ENCODE measurements at places on chromosomes 11 and 22.
A peak's percentile ranks its signal among the peaks of the same experiment; 100 is the strongest.

DNA sequence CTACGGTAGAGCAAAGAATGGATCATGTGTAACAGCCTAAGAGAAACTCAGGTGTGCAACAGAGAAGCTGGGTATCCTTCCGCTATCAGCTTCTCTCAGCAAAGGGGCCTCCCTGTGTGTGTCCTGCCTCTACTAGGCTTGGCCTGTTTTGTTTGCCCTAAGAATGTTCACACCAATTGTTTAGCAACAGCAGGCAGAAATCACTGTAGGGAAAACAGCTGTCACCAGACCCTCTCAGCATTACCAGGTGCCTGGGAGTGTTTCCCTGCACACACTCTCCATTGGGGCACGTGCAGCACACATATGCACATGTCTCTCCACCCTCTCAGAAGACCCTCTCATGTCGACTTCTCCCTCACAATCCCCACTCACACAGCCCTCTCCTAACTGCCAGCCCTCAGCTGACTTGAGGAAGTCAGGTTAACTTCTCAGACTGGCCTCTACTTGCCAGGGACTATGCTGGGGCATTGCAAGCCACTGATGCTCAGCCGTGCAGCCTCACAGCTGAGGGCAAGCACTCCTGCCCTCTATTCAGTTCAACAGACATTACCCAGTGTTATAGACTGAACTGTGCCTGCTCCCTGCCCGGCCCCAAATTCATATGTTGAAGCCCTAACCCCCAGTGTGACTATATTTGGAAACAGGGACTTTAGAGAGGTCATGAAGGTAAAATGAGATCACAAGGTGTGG lies 97.6 kb downstream of the TRIM29 start:
- no peak for DNase-seq

- no peak for DNase-seq
These were observed 64.5 kb upstream of the LARGE1 start for GRCh38 chr22:33984656-33985285.

GRCh38 chr11:75078233-75078632 lies 18.4 kb downstream of the OR2AT4 start:
- DNase-seq: no peak

- DNase-seq: peak; percentile 81
These were observed 728 bp downstream of the FANCF start for GRCh38 chr11:22624742-22625447.

GRCh38 chr11:30314625-30315024 lies 8.3 kb upstream of the ARL14EP start:
- DNase-seq: no peak

DNA sequence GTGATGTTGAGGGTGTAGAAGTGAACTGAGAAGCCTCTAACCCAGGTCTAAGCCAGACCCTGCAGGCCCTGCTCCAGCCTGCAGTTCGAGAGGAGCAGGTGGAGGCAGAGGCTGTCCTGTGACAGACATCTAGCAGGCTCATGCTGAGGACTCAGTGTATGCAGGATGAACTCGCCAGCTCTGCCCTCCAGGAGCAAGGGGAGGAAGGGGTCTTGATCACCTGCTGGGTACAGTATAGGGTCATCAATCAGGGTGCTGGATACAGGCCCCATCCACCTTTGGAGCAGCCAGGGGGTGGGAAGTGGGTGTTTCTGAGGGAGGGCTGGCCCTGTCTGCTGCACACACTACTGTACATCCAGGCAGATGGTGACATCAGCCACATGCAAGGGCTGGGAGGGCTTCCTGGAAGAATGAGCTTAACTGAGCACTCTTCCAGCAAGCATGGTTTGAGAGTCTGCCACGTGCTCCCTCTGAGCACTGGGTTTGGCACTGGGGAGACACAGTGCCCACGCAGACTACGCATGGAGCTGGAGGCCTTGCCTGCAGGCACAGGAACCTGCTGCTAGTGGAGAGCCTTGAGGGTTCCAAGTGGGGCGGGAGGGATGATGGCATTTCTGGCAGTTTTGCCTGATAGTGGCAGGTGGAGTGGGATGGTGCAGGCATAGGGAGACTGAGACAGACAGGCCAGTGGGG lies 9.2 kb downstream of the MAPK8IP1 start:
- no peak for DNase-seq

GRCh38 chr11:70244698-70245097 lies 25.8 kb upstream of the PPFIA1 start:
- no peak for DNase-seq

DNA sequence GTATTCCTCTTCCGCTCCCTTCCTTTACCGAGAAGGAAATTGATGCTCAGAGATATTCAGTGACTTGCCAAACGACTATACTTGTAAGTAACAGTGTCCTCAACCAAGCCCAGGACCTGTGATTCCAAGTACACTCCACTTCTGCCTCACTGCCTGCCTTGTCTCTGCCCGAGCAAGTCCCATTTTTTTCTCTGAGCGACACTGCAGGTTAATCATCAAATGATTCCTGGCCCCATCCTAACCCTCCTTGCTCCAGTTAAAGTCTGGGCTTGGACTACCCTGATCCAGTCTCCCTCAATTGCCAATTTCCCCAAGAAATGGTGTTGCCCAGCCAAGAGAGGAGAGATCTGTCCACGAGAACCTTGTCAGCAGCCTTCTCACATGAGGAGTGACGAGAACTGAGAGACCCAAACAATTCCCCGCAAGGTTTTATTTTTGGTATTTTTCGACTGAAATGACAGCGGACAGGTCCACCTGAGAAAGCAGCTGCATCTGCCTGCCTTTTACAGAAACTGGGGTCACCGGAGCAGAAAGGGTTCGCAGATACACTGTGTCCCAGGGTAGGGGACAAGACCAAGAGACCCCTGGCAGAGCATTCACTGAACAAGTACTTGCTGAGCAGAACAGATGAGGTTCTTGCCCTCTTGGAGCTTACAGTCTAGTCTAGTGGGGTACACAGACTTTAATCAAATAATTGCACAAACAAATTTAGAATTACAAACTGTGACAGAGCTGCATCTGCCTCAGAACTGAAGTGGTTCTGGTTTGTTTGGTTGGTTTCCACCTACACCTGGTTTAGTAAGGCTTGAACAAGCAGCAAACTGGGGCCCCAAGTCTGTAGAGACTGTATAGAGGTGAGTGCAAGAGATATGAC lies 11.4 kb downstream of the POU2AF1 start:
- DNase-seq: no peak

DNA sequence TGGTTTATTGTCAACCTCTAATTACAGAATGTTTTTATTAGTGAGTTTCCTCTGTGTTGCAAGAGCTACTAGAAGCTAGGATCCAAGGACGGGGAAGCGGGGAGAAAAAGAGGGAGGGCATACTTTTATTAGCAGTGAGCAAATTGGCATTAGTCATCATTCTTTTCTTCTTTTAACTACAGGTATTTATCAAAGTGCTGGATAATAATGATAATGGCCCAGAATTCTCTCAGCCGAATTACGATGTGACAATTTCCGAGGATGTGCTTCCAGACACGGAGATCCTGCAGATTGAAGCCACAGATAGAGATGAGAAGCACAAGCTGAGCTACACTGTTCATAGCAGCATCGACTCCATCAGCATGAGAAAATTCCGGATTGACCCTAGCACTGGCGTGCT lies 179.7 kb upstream of the MTNR1B start:
- DNase-seq: no peak

- peak; percentile 44 for DNase-seq
These were observed 765 bp downstream of the RCOR2 start for GRCh38 chr11:63915961-63916836.

GRCh38 chr11:104694259-104695064 lies 203.8 kb downstream of the CASP12 start:
- DNase-seq: no peak

GRCh38 chr11:119580081-119580480 lies 148.9 kb downstream of the NECTIN1 start:
- DNase-seq: no peak

DNA sequence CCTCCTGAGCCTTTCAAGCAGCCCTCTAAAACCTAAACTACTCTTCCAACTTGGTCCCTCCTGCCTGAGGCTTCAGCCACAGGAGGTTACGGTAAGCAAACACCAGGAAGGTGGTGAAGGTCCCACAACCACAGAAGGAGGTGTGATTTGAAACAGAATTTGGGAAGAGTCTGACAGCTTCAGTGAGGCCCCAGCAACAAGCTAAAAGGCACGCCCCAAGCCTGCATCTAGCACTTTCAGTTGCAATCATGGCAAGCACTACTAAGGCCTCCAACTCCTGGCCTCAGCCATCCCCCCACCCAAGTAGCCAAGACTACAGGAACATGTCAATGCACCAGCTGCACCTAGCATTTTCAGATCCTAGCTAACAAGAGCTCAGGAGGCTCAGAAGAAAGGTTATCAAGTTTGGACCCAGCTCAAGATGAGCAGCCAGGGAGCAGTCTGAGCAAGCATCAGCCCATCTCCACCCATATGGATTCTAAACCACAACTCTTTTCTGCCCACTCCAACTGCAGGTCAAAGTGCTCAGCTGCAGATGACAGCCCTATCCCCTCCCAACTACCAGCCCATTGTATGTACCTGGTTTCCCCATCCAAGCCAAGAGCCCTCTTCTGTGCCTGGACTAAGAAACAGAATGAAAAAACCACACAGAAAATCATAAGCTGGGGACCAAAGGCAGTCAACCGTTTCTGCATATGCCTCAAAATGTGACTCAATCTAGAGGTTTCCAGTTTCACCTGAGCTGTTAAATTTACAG lies 10.4 kb upstream of the AHNAK start:
- DNase-seq: peak; percentile 84

- DNase-seq: no peak
These were observed 82.9 kb downstream of the MYO18B start for GRCh38 chr22:25824828-25825423.

- no peak for DNase-seq
These were observed 11.3 kb upstream of the MTMR3 start for GRCh38 chr22:29871684-29872083.

DNA sequence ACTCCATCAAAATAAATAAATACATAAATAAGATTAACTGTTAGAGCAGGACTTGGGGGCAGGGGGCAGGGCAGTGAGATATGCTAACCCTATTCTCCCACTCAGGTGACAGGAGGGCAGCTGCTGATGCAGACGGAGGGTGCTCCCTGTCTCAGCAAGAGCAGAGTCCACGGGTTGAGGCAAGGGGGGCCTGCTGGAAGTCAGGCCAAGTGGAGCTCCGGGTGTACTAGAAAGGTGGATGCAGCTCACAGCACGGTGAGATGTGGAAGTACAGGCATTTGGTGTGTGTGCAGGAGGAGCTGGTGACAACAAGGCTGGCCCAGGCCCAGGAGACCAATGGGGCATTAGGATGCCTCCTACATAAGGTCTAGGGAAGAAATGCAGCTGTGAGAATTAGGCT lies 467.3 kb upstream of the B3GAT1 start:
- DNase-seq: no peak

DNA sequence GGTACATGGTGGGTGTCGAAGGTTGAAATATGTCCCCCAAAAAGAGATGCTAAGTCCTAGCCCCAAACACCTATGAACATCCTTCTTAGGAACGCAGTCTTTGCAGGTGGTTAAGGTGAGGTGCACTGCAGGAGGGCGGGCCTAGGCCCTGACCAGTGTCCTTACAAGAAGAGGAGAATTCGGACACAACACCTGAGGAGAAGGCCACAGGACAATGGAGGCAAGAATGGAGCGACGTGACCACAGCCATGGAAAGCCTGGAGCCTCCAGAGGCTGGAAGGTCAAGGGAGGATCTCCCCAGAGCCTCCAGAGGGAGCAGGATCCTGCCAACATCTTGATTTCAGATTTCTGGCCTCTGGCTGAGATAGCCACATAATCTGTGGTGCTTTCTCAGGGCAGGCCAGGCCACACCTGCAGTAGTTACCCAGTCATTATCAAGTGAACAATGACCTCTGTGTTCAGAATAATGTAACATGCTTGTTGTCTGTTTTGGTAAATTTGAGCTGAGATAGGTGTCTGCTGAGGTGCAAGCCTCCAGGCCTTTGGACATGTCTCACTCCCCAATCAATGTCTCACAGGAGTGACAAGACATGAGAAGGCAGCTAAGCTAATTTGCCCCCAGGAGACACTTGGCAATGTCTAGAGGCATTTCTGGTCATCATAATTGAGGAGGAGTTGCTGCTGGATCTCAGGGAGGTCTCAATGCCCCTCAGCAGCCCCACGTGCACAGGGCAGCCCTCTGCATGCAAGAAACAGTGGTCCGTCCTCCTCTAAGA lies 498.9 kb downstream of the BRD1 start:
- no peak for DNase-seq

GRCh38 chr11:74024261-74025029 lies 15.6 kb upstream of the UCP3 start:
- no peak for DNase-seq

DNA sequence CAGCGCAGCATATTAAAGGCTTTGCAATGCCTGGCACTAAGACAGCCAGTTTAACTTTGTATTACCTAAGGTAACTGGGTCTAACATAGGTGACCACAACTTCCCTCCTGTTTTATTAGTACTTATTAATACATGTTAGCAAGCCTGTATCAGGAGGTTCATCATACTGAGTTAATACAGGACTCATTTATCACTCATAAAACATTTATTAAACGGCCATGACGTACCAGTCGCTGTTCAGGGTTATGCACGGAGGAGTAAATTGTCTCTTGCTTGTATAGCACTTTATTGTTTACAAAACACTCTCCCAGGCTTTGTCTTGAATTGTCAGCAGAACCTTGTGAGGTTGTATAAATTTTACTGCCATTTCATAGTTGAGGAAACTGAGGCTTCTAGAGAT lies 55.7 kb downstream of the TEAD1 start:
- DNase-seq: no peak

DNA sequence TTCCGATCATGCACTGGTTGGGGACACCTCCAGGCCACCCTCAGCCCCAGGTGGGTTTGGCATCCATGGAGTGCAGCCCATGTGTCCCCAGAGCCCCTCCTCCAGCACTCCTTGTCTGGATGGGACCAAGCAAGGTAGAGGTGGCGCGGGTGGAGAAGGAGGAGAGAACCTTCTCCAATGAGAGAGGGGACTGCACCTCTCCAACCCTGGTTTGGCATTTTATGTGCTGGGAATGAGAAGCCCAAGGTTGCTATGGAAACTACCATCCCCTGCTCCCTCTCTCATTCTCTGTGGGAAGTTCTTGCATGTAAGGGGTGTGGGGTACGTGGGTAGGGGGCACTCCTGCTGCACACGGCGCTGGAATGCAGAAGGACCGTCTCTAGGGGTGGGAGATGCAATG lies 21.8 kb upstream of the RASD2 start:
- DNase-seq: no peak

DNA sequence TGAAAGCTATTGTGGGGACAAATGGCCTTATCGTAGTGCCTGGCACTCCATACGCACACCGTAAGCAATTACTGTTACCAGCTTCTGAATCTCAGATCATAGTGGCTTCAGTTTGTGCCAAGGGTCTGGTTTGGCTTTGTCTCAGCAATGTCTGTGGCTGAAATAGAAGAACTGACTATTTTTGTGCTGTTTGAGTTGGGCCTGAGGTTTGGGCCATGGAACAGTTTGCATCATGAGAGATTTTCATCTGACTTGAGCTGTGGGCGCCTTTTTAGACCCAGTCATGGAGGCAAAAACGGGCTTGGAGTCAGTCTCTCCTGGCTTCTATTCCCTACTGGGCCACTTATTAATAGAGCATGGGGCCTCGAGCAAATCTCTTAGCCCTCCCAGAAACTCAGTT lies 121.1 kb upstream of the CRYBB3 start:
- no peak for DNase-seq

GRCh38 chr11:128069665-128070064 lies 517.7 kb downstream of the ETS1 start:
- no peak for DNase-seq

- DNase-seq: no peak
These were observed 13.5 kb upstream of the ZNF74 start for GRCh38 chr22:20380486-20380885.

All from natural killer cell (primary cell).